ENCODE measurements at places on chromosomes 3 and 15. TPM values are rescaled to one million over a fixed set of nuclear protein-coding genes. Genes with fewer than 3 reads are reported as not detected.

DNA sequence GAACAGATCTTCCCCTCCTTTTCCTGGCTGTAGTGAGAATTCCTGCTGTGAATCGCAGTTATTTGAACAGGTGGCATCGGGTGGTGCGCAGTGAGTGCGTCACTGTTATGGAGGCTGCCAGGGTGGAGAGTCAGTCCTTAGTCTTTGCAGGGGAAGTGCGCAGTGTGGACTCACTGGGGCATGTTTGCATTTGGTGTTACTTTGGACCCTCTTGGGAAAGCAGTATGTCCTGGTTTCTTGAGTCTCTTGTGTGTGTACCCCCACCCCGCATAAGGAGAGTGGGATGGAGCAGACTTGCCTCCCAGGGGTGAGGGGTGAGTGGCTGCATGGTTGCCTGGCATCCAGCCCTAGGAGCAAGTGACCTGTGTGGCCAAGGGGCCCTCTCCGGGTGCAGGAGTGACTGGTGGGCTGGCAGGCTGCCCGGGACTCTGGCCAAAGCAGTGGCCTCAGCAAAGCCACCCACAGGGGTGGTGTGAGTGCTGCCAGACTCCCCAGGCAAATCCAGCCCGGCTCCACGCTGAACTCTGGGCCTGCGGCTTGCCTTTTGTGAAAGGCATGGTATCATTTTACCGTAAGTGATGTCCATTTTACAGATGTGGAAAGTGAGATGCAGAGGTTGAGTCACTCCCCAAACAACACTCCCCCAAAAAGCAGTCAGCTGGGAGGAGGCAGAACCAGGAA lies 46.4 kb downstream of the DNASE1L3 start:
- peak; percentile 91 for DNase-seq

DNA sequence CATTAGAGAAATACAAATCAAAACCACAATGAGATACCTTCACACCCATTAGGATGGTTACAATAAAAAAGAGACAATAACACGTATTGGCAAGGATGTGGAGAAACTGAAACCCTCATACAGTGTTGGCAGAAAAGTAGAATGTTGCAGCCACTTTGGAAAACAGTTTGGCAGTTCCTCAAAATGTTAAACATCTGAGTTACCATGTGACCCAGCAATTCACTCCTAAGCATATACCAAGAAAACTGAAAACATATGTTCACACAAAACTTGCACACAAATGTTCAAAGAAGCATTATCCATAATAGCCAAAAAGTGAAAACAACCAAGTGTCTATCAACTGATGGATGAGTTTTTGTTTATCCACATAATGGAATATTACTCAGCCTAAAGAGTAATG lies 166.9 kb upstream of the FAM3D start:
- DNase-seq = no peak

DNA sequence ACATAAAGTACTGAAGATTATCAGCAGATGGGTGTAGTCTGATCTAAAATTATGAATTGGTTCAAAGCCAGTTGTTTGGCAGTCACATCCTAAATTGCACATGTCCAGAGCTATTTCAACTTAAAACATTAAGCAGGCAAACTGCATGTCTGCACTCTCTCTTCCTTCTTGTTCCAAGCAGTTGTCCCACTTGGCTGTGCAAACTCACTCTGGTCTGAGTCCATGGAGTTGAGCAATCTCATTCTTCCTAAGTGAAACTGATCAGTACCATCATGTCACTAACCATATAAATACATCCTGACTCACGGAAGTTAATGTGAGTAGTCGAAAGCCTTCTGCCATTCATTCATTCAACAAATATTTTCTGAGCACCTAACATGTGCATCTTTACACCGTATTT lies 353.0 kb downstream of the ROBO1 start:
- DNase-seq = no peak

The LMAN1L gene
- total RNA-seq = 23.5 TPM

The XYLB gene
- 0.45 TPM for total RNA-seq
